ENCODE measurements at places on chromosomes 5 and 9.

DNA sequence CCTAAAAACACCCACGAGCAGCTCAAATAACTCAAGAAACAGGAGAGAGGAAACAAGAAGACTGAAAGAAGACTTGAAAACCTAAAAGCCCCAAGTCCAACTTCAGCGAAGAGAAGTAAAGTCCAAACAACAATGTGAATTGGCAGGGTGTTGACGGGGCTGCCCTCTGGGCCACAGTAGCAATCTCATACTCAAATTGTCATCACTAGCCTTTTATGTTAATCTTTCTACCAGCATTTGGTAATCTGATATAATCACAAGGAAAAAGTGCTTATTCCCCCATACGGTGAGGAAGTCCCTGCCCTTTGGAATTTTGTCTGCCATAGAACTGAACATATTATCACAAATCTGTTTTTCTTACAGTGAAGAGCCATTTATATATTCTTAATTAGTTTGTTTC is 51.5 kb upstream of the IFNE start:
- no peak for DNase-seq

DNA sequence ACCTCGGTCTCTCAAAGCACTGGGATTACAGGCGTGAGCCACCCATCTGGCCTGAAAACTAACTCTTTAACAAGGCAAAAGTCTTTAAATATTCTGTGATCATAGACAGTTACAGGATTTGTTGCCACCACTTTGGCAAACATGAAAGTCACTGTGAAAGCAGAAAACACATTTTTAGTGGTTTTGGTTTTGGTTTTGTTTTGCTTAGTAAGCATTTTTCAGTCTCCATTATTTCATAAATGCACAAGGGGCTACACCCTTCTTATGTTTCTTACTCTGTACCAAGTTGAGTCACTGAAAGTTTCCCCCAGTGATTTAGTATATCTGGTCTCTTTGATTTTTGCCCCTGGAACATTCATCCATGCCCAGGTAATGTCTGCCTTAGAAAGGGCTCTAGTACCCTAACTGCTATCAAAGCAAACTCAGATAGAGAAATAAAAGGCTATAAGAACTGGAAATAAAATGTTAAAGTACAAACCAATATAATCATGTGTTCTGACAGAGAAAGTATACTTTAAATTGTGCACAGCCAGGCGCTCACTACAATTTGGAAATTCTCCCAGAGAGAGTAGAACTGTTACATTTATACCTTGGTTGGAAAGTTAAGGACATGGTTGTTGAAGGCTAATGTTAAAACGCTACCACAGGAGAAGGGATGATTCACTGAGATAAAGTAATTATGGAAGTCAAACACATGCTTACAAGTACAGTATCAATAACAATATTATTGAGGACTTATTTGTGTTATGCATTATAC is 1022.5 kb upstream of the DMAC1 start:
- no peak for DNase-seq

DNA sequence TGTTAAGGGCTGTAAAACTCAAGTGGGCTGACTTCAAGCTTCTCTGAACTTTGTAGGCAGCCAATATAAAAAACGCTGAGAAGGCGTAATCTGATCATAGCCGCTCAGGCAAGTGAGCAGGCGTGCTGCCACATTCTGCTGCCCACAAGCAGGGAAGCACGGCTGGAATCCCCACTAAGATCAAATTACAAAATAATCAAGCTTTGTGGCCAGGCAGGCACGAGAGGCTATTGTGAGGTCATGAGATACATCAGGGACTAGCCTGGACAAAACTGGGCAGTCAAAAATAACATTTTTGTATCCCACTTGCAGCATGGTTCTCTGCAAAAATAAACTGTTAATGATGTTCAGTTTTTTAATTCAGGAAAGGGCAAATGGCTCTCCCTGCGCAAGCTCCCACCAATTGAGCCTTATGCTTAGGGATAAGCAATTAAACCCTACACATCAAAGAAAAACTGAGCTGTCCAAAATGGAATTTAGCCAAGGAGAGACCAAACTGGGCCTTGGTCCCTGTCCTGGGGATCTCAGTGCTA is 64.0 kb downstream of the POU5F2 start:
- peak; percentile 94 for DNase-seq

- no peak for DNase-seq
Observed at GRCh38 chr9:19020886-19021455, 12.0 kb downstream of the SAXO1 start.

- DNase-seq, result no peak
Observed at GRCh38 chr9:128554155-128554862, 1.9 kb downstream of the SPTAN1 start.

GRCh38 chr9:133003071-133003461 is 24.6 kb downstream of the GFI1B start:
- DNase-seq, result no peak

- no peak for DNase-seq
Observed at GRCh38 chr5:121151534-121151933, 687.4 kb downstream of the PRR16 start.

GRCh38 chr9:91815896-91816295 is 134.1 kb downstream of the ROR2 start:
- DNase-seq, result no peak

DNA sequence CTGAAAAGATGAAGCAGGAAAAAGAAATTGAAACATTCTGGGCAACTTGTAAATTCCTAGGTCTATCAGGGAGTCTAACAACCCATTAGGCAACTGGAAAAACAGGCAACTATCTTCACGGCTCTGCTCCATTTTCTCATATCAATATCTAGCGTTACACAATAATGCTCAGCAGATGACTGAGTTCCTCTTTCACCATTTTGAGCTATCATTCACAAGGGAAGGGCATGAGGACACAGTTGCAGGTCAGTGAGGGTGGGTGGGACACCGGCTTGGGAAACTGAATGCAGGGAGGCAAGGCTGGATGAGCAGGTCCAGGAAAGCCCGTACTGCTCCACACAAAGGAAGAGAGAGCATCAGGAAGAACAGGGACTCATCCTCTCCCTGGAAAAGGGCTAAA is 67.0 kb downstream of the FRMD3 start:
- no peak for DNase-seq

DNA sequence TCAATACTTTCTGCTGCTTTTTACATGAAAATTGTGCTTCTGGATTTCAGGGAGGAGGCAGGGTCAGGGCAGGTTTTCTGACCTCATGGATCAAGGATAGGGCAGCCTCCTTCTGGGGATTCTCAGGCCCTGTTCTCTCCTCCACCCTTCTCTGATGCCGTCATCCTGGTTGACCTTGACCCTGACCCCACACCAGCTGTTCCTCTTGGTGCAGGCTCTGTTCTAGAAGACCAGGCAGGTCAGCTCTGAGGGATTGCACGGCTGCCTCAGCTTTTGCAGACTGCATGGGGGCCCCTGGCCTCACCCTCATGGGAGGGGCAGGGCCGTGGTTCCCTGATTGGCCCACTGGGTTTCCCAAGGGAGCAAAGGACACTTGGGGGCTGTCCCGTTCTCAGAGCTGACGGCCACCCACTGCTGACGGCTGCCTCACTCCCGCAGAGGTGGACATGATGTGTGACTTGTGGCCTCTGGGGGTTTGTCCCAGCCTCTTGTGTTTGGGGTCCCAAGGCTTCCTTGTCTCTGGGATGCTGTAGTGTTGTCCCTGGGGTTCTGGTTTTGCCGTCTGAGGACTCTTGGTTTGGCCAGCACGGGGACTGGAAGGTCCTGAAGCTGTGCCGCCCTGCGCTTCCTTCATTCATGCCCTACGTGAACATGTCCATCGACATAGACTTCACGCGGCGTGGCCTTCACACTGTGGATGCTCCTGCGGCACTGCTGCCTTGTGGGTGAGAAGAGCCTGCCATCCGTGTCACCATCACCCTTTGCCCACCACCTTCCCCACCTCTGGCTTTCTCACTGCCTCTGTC is 34.5 kb downstream of the CEP72 start:
- DNase-seq, result no peak

- no peak for DNase-seq
Observed at GRCh38 chr5:133523013-133523658, 89.2 kb downstream of the FSTL4 start.

- DNase-seq, result no peak
Observed at GRCh38 chr9:86978413-86978812, 31.1 kb upstream of the GAS1 start.

DNA sequence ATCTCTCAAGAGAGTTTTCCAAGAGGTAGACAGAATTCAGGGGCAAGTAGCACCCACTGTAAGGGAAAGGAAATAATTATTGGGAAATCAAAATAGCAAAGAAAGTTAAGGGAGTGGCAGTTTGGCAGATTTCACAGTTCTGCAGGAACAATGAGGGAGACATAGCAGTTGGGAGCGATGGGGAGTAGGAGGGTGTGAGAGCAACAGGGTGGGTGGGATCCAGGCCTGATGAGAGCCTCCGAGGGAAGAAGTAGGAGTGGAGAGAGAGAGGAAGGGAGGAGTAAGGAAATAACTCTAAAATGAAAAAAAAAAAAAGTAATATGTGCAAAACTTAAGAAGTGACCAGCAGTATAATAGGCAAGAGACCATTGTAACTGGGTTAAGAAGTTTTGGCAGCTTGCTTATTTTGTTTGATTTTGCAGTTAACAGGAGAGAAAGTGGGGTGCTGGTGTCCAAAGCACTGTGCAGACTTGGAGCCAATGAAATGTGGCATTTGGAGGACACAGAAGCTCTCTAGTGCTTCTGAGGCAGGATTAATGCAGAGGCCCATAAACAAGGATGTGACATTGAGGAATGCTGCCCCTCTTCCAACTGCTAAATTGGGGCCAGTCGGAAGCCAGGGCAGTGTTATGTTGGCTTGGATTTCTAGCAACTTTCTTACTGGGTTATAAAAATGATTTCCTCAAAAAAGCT is 10.2 kb downstream of the TNFAIP8 start:
- no peak for DNase-seq

DNA sequence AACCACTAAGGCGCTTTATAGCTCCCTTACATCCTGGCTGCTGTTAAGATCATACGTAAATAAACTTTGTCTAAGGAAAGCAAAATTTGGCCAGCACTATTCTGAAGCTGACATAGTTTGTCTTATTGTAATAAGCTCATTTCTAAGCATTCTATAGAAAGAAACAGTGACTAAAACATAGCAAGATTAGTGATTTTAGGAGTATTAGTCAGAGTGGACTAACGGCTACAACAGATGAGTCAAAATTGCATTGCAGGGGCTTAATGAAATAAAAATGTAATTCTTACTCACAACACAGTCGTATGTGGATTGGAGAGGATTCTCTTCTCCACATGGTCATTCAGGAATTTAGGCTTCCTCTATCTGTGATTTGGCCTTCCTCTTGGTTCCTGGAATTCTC is 347.6 kb downstream of the GADD45G start:
- no peak for DNase-seq

- DNase-seq, result no peak
Observed at GRCh38 chr9:114785866-114786650, 19.8 kb downstream of the TNFSF15 start.

DNA sequence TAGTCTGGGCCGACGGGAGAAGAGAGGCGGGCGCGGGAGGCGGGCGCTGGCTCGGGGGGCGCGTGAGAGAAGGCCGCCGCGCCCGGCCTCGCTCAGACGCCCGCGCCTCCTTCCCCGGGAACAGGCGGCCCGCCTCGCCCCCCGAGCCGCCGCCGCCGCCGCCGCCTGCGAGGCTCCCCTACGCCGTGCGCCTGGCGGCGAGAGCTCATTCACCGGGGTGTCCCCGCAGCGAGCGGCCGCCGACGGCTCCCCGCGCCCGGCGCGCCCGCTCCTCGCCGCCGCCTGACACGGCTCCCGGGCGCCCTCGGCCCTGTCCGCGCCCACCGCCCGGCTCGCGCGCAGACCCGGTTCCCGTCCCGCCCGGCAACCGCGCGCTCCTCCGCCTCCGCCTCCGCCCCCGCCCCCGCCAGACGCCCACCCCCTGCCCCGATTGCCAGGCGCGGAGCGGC is at the start of gene GNAQ:
GNAQ (minus strand) TSS at position 368 of the 449 bp plus-strand sequence. CDS start 576 bp downstream, outside the sequence.
- DNase-seq, result no peak

- DNase-seq, result no peak
Observed at GRCh38 chr5:113487416-113487780, 855 bp downstream of the MCC start.

DNA sequence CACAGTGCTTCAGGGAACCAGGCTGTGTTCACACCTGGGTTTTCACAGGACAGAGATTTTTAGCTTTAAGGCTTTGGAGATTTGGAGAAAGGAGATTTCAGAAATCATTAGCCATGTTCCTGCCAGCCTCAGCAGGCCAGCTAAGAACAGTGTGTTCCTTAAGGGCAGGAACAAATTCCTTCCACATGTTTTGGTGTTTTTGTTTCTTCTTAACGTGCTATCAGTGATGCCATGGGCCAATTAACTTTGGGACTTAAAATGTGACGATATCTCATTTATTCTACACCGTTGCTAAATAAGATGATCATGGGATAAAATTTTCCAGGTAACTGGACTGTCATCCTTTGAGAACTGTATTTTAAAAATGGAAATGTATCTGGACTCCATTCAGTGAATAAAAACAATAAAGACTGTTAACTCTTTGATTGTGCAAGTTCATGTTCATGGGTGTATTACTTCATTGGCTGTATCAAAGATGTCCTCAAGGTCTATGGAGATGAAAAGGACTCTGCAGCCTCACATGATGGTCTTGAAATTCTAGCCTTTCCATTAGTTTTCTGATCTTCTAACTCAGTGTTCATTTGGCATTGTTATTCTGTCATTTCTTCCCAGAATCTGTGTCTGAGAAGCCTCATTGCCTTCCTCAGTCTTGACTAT is 72.3 kb downstream of the ZNF366 start:
- no peak for DNase-seq

DNA sequence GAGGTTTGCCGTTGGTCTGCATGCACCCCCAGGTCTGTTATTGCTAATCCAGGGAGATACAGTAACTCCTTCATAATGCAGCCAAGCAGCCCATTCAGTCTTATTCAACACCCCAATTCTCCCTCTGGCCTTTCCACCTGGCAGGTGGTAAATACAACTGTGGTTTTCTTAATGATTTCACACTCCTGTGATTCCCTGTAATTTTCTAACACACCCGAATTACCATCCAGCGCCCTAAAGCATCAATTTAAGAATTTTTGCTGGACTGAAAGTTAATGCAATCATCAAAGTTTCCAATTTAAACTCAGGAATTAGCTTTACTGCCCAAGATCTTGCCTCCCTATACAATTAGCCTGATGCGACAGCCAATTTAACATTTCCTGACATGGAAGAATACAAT is 62.5 kb downstream of the GNAQ start:
- DNase-seq, result no peak

DNA sequence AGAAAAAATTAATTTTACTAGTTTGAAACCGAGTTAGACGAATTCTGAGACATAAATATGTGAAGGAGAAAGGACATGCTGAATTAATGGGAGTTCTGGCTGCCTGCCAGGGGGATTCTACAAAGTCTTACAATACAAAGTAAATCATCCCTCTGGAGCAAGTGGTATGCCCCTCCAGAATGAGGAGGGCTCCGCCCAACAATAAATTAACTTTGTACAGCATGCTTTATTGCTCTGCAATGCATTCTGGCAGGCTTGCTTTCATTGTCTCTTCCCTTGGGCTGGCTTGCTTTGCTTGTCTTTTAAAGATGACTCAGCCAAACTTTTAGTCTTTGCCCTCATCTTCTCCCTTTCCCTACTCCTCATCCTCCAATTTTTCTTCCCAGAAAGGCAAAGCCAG is 11.7 kb upstream of the PCDHB1 start:
- no peak for DNase-seq

- DNase-seq, result no peak
Observed at GRCh38 chr5:2003206-2003605, 120.5 kb upstream of the IRX4 start.

- DNase-seq, result no peak
Observed at GRCh38 chr5:109682383-109682782, 7.3 kb upstream of the MAN2A1 start.
